ENCODE measurements at places on chromosomes 2 and 18. TPM values are rescaled to one million over a fixed set of nuclear protein-coding genes. Genes with fewer than 3 reads are reported as not detected.
A peak's percentile ranks its signal among the peaks of the same experiment; 100 is the strongest.

Gene SP140L
- total RNA-seq = 1.6 TPM

Gene CYP26B1
- total RNA-seq = under 0.01 TPM

Gene ACVR1C
- 0.26 TPM for total RNA-seq

Gene EFHD1
- not detected for total RNA-seq

Gene FIGN
- total RNA-seq = 1.4 TPM

Gene C2orf80
- total RNA-seq = not detected

Gene STARD6
- total RNA-seq = not detected

Gene FAM210A
- 55.6 TPM for total RNA-seq

Gene GKN2
- not detected for total RNA-seq

GRCh38 chr18:63949068-63949737 lies at the start of gene HMSD:
Gene HMSD (plus strand): TSS chr18:63949301. CDS start chr18:63953456, 4,155 bp downstream.
- DNase-seq = peak; percentile 59

- no peak for DNase-seq
These were observed 23.2 kb downstream of the COBLL1 start for GRCh38 chr2:164818149-164819136.

DNA sequence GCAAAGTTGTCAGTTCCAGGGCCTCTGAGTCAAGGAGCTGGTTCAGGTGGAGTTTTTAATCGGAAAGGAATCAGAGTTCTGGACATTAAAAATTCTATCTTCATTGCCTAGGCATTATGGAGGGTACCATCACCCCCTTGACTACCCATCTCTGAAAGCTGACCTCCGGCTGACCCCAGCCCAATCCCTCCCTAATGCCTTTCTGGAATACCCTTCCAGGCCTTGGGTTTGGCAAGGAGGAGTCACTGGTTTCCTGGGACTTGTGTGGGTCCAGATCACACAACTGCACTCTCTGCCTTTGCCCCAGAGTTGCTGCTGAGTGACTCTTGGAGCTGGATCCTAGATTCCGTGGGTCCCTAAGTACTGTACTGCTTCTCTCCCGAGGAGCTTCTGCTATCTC lies 1.0 kb upstream of the OSR1 start:
- DNase-seq = no peak

DNA sequence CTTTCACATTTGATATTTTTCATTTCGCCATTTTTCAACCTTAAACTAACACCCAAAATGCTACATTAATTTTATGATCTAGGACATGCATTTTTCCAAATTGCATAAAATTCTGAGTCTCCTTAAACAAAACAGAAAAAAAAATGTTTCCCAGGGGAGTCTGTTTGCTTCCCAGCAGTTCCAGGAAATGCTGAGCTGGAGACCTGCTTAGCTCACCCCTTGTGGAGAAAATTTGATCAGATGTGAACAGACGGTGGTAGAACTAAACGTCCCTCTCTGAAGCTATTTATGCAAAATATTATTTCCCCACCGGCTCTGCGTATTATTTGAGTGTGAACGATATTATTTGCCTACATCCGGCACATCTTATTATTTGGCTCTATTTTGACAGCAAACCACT lies 74.9 kb upstream of the AGAP1 start:
- no peak for DNase-seq

DNA sequence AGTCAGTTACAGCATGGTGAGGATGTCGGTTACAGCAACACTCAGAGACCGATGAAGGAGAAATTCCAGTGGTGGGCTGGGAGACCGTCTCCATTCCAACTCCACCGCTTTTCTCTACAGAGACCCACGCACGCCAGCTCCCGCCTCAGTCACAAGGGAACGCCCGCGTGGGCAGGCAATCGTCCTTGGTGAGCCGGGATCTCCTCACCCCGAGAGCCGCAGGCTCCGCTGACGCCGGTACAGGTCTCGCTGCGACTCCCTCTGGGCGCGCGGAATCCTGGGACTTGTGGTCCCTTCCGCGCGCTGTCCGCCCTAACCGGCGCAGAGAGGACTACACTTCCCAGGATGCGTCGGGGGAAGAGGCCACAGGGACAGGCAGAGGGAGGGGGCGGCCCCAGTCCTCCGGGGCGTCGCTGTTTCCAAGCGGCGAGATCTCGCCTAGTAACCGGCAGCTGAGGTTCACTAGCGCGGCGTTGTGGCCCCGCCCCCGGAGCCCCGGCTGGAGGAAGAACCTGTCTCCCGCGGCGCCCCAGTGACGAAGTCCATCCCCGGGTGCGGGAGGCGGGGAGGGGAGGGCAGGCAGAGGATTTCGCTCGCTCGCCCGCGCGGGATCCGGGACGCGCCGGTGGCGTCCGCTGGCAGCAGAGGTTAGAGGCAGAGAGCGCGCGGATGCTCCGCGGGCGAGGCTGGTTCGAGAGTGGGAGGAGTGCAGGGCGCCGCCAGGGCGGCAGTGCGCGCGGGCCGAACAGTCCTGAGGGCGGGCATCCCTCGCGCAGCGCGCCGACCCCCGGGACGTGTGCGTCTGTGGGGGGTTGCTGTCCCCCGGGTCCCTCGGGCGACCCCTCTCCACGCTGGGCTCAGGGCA lies at the start of gene EML6:
TSS of gene EML6 (plus strand) at position 532 of the 865 bp plus-strand sequence. CDS start 1,400 bp downstream, outside the sequence.
- DNase-seq = peak; percentile 95

GRCh38 chr2:17309741-17310339 lies 208.4 kb downstream of the RAD51AP2 start:
- DNase-seq = peak; percentile 69

DNA sequence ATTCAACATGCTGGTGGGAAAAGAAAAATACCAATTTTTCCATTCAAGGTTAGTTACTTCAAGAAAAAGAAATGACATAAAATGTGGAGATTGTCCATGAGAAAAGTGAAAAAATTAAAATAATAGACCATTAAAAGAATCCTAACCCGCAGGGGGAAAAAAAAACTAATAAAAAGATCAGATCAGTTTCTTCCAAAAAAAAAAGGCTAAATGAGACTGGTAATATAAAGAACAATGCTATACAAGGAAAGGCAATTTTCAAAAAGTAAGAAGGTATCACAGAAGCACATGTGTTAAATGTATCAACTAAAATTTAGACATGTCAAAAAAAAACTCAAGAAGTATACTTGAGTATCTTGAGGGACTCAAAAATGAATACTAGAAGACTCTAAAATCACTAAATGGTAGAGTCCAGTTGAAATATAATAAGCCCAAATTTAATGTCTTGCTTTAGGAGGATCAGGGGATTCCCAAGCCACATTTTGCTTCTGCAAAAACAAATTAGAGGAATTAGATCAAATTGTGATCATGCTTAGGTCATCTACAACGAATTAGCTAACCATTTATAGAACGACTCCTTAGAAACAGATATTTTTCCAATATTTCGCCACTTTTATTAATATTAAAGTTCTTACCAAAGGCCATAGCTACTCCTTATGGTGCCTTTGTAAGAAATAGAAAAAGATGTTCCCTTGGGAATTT lies 35.8 kb upstream of the GLS start:
- DNase-seq = no peak

DNA sequence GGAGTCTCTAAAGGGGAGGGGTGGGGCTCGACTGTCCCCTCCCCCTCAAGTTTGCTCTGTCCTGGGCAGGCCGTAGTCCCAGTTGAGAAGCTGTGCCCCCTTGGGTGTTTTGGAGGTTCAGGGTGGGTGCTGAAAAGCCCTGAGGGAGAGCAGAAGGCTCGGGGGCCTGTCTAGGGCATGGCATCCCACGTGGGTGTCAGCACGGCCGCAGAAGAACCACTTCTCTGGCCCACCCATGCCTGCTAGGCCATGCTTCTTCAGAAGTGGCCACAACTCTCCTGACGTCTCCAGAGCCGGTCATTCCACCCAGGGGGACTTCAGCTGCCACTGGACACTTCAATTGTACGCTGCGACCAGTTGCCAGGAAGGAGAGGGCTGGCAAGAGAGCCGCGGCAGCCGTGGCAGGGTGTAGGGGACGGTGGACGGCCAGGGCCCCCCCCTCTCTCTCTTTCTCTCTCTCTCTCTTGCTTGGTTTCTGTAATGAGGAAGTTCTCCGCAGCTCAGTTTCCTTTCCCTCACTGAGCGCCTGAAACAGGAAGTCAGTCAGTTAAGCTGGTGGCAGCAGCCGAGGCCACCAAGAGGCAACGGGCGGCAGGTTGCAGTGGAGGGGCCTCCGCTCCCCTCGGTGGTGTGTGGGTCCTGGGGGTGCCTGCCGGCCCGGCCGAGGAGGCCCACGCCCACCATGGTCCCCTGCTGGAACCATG lies at the start of gene INPP5D:
TSS of gene INPP5D (plus strand) at position 546 of the 704 bp plus-strand sequence. CDS start at position 683, 137 bp downstream.
- no peak for DNase-seq

DNA sequence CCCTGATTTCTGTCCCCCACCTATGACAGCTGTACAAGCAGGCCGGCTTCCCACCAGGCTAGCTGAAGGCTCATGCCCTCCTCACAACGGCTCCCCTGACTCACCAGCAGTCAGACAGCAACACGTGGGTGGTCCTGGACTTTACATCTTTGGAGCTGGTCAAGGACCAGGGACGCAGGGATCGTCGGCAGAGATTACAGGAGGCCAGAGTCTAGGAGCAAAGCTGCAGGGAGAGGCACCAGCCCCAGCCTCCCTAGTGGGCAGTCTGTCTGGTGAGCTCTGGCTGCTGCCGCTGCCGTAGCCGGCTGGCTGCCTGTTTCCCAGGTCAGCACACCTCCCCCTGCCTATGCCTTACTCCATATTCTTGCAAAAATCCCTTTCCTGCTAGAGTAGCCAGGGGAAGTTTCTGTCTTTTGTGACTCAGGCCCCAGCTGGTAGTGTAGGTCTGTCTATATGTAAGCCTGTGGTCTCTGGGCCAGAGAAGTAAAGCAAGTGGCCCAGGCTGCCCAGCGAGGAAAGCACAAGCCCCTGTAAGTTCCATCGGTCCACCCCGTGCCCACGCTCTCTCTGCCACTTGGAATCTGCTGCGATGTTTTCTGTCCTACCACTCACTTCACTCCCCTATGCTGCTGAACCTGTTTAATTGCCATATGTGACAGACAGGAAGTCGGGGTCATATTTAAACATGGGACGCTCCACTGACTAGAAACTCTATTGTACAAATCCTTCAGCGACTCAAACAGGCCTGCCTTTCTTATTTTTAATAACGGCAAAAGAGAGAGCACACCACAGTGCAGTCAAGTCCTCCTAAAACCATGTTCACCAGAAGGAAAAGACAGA lies 2.4 kb upstream of the ARHGEF4 start:
- DNase-seq = peak; percentile 55

GRCh38 chr2:2243666-2244065 lies 87.4 kb downstream of the MYT1L start:
- DNase-seq = no peak

- peak; percentile 49 for DNase-seq
These were observed 833.8 kb upstream of the PIK3C3 start for GRCh38 chr18:41121116-41121826.

DNA sequence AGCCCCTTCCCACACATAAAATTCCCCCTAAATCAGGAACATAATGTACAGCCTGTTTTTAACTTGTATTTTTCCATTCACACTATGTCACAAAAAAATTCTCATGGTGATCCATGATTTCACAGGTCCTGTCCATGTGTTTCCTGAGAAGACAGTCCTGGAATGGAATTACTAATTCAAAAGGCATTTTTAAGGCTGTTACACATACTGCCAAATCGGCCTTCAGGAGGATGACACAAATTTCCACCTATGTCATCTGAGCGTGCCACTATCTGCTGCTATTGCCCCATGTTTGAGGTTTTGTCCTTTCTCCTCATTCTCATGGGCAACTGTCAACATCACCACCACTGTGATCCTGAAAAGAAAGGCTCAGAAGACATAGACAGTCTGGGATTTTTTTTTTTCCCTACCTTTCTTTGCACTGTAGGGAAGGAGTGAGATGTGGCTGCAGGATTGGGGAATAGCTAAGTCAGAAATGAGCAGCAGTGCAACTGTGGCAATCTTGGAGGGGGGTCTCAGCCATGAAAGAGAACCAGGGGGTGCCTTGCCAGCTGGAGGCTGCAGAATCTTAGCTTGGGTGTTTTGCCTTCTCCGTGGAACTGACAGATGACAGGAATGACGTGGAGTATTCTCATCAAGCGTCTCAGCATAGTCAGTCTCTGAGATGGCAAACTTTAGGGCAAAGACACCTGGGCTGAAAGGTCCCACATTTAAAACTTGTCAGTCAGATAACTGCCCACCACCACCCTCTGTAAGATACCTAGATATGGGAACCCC lies 73.4 kb downstream of the MARCHF4 start:
- peak; percentile 78 for DNase-seq

DNA sequence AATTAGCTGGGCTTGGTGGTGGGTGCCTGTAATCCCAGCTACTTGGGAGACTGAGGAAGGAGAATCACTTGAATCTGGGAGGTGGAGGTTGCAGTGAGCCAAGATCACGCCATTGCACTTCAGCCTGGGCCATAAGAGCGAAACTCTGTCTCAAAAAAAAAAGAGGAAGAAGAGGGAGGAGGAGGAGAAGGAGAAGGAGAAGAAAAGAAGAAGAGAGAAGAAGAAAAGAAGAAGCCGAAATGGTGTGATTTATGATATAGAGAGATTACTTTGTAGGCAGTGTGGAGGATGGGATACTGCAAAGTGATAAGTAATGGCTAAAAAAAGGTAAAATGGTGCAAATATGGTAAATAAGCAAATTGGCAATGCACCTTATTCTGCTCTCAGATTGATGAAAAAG lies 25.1 kb downstream of the THNSL2 start:
- no peak for DNase-seq

DNA sequence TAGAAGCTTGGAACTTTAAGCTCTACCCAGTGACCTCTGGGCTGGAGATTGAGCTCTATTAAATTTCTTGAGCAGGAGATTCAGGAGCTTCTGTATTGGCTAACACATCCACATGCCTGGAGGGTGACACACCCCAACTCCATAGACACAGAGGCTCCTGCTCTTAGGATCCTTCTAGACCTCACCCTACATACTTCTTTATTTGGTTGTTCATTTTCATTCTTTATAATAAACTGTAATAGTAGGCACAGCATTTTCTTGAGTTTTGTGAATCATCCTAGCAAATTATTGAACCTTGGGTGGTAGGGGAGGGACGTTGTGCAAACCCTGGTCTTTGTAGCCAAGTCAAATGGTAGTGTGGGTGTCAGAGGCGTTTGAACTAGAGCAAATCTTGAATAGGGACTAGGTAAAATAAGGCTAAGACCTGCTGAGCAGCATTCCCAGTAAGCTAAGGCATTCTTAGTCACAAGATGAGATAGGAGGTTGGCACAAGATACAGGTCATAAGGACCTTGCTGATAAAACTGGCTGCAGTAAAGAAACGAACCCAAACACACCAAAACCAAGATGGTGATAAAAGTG lies 323.8 kb upstream of the GALNT5 start:
- DNase-seq = peak; percentile 91

DNA sequence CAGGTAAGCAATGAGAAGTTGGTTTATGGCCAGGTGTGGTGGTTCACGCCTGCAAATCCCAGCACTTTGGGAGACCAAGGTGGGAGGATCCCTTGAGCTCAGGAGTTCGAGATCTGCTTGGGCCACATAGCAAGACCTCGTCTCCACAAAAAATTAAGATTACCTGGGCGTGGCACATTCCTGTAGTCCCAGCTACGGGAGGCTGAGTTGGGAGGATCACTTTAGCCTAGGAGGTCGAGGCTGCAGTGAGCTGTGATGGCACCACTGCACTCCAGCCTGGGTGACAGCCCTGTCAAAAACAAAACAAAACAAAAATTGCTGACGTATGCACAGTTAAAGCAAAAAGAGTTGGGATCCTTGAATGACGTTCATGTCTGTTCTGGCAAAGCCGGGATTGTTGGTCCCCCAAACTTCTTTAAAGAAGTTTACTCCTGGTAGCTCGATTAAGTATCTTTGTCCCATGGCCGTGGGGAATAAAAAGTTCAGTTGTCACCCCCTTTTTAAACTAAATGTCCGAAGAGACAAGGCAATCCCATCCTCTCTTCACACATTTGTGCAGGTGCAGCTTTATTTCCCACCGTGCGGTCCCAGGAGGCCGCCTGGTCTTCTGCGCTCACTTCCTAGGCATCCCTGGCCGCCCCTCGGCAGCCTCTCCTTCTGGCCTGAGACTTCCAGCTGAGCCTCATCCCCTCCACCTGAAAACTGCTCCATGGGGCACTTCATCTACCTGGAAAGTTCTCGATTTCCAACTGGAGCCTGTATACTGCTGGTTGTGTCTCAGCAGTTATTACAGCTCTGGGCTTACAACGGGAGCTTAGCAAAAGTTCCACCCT lies 762 bp upstream of the SPOPL start:
- DNase-seq = no peak

Measured in bronchial epithelial cell (primary cell).